CD4-positive, alpha-beta T cell treated with Interleukin-2 at 100 ng/mL for 4 hours (primary cell): ENCODE measurements at places on chromosomes 1 and 21.

GRCh38 chr1:183450093-183450492, 22.2 kb upstream of the SMG7 start:
- no peak for DNase-seq

GRCh38 chr1:2159124-2159523, 35.4 kb downstream of the FAAP20 start:
- no peak for DNase-seq

DNA sequence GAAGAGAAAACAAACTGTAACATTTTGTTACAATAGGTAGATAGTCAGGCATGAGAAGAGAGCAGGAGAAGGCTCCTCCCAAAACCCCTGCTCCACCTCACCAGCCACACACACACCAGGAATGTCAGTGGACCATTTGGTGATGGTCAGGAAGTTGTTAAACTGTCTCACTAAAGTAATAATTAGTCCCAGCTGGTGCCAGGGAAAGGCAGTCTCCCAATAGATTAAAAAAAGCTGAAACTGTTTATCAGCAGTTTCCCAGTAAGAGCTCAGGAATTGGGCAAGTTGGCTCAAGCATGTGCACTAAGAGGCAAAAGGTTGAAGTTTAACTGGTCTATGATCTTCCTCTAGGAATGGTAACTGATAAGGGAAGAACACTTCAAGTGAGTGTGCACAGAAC, 249.6 kb downstream of the COL11A1 start:
- no peak for DNase-seq

GRCh38 chr1:19287436-19288185, 959 bp downstream of the AKR7A3 start:
- DNase-seq: no peak

DNA sequence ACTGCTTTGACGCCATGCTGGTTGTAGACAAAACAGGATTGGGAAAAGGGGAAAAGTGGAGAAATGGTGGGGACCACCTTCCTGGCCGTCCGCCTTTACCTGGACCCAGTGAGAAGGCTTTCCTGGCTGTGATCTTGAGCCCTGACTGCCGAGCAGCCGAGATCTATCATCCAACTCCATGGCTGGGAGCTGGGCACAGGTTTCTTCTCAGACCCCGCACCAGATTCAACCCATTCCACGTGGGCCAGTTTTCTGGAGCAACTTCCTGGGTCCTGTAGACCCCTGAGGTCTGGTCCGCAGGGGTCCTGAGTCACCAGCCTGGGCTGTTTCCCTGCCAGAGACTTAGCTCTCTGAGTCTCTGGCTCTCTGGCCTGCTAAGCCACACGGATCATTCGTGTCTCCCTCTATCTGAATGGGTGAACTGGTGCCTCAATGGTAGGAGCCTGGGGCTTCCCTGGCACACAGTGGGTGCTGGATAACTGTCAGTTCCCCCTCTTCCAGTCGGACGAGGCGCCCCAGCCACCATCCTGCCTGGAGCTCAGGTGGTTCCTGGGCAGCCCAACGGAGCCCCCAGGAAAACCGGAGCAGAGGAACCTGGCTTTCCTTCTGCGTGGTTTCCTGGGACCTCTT, 4.5 kb upstream of the NPHP4 start:
- no peak for DNase-seq

DNA sequence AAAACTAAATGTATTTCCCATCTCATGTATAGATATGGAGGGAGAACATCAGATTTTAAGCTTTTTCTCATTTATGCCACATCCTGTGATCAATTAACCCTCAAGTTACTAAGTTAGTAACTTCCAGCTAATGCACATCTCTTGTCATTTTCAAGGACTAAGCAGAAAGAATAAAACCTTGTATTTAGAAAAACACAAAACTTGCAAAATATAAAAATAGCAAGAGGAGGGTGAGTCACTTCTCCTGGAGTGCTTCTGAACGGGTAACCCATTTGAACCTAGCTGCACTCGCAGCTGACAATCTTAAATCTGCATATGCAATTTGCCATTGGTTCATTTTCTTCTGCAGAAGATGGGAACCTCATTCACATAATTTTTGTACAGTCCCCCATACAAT, 500.5 kb downstream of the SETD4 start:
- DNase-seq: no peak

- DNase-seq: no peak
Observed at GRCh38 chr1:203263496-203263895, 34.0 kb upstream of the CHIT1 start.

DNA sequence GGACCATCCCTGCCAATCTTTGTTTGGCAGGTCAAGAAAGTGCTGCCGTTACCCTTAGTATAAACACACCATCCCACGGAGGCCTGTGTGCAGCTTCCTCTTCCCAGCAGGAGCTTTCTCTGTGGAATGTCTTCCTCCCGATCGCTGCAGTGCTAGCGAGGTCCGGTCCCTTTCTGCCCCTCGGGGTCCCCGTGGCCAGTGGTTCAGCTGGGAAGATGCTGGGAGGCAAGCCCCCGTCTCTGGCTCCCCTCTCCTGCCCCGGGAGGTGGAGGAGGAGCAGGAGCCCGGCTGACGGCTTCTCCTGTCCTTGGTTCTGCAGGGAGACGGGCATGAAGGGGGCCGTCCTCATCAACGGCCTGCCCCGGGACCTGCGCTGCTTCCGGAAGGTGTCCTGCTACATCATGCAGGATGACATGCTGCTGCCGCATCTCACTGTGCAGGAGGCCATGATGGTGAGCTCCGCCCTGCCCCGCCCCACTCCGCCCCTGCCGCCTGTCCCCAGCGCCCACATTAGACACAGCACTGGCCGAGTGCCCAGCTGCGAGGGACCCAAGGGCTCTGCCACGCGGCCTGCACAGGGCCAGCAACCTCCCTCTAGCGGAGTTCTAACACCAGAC, 42.1 kb downstream of the TFF3 start:
- no peak for DNase-seq

DNA sequence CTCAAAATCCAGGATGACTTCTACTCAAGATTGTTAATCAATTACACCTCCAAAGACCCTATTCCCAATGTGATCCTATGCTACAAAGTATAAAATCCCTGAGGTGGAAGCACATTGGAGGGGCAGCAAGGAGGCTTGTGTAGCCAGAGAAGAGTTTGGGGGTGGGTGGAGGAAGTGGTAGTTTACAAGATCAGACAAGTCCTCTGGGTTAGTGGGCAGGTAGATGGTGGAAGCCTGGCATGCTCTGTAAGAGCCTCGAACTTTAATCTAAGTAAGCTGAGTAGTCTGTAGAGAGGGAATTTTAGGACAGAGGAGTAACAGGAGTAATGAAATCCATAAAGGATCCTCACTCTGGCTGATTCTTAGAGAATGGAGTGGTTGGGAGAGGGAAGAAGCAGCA, 65.0 kb upstream of the KCTD3 start:
- DNase-seq: no peak

GRCh38 chr1:168098534-168099320, 38.0 kb downstream of the GPR161 start:
- no peak for DNase-seq

- no peak for DNase-seq
Observed at GRCh38 chr1:172719066-172719627, 60.2 kb downstream of the FASLG start.

- no peak for DNase-seq
Observed at GRCh38 chr1:12185918-12186678, 19.3 kb downstream of the TNFRSF1B start.

- no peak for DNase-seq
Observed at GRCh38 chr21:41651406-41651805, 115.4 kb downstream of the RIPK4 start.

GRCh38 chr1:37888022-37888700, 28.8 kb upstream of the MTF1 start:
- DNase-seq: no peak

GRCh38 chr21:43600642-43601402, 58.5 kb downstream of the HSF2BP start:
- DNase-seq: no peak

DNA sequence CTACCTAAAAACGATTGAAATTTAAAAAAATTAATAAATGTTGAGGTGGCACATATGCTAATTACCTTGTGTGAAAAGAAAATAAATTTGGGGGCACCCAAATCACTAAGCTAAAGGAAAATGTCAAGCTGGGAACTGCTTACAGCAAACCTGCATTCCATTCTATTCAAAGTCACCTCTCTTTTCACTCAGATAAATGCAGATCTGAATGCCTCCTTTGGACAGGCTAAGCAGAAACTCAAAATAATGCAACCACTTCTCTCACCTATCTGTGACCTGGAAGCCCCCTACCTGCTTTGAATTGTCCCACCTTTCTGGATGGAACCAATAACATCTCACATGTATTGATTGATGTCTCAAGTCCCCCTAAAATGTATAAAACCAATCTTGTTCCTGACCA, 628.7 kb downstream of the AMY1C start:
- no peak for DNase-seq

GRCh38 chr1:247491328-247491727, 33.4 kb upstream of the OR2B11 start:
- no peak for DNase-seq

- no peak for DNase-seq
Observed at GRCh38 chr1:200867018-200867811, 5.6 kb upstream of the GPR25 start.

GRCh38 chr1:9766759-9767442, 56.9 kb downstream of the CLSTN1 start:
- no peak for DNase-seq
